ENCODE measurements at places on chromosomes 13 and 19. TPM values are rescaled to one million over a fixed set of nuclear protein-coding genes. Genes with fewer than 3 reads are reported as not detected.

COMP gene
- total RNA-seq: 0.08 TPM

SLITRK5 gene
- total RNA-seq: 0.43 TPM

AMH gene
- 1.0 TPM for total RNA-seq

ZNF66 gene
- total RNA-seq: 2.9 TPM

FAM216B gene
- total RNA-seq: not detected

KLK10 gene
- not detected for total RNA-seq

YJU2 gene
- total RNA-seq: 28.9 TPM

OR4F17 gene
- not detected for total RNA-seq

TRIP10 gene
- total RNA-seq: 91.7 TPM

FBXO17 gene
- 35.6 TPM for total RNA-seq

GPR183 gene
- 0.14 TPM for total RNA-seq

LGALS14 gene
- not detected for total RNA-seq

TPTE2 gene
- total RNA-seq: not detected

STARD13 gene
- 1.8 TPM for total RNA-seq

ATXN8OS gene
- total RNA-seq: not detected
